ENCODE measurements at places on chromosomes 6 and 20. TPM values are rescaled to one million over a fixed set of nuclear protein-coding genes. Genes with fewer than 3 reads are reported as not detected.

- no peak for DNase-seq
Measured at GRCh38 chr6:159082039-159082815, 37.4 kb upstream of the TAGAP start.

DNA sequence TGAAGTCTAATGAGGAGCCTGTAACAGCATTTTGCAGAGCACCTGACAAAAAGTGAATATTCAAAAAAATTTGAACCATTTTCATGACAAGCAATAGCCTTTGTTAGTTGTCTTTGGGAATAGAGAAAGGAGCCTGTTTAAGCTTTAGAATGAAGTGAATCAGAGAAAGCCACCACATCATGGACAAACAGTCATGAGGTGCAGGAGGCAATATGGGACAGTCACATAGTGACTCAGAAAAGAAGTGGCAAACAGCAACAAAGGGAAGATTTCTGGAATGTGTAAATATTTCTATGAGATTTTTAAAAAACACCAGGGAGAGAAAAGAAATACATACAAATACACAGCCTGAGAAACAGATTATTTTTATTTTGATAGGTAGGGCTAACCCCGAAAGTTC is 6.6 kb downstream of the KLHL31 start:
- DNase-seq = no peak

DNA sequence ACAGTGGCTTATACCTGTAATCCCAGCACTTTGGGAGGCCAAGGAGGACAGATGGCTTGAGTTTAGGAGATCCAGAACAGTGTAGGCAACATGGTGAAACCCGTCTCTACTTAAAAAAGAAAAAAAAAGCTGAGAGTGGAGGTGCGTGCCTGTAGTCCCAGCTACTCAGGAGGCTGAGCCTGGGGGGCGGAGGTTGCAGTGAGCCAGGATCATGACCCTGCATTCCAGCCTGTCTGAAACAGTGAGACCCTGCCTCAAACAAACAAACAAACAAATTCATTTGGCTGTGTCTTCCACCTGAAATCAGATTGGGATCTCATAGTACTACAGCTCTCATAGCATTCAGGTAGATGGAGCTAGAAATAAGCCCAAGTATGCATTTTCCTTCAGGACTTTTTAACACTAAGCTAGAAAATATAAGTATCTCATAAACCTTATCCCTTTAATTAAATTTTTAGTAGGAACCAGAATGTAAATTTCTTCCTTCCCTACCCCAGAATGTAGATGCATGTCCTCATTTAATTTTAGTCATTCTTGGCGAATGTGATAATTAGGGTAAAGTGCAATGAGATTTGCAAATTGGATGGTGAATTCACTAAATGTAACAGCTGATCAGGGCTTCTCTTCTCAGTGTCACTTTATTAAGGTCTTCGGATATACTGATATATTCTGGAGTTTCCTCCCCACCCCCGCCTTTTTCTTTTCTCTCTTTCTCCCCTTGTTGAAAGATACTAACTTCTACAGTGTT is 190.4 kb downstream of the CDKAL1 start:
- no peak for DNase-seq

DNA sequence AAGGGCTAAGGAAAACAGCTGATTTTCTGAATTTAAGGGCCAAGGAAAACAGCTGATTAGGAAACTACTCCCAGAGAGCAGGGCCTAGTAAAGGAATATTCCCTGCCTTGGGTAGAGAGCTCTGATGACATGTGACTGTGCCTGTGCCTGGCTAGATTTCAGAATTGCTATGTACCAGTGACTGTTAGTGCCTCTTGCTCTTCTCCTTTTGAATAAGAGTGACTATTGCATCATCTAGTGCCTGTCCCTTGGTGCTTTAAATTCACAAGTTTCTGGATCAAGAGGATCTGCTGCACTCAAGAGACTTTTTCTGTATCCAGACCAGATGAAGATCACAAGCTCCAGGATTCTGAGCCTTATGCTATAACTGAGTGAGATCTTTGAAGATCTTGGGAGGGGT is 332.9 kb downstream of the KIF16B start:
- DNase-seq = no peak

DNA sequence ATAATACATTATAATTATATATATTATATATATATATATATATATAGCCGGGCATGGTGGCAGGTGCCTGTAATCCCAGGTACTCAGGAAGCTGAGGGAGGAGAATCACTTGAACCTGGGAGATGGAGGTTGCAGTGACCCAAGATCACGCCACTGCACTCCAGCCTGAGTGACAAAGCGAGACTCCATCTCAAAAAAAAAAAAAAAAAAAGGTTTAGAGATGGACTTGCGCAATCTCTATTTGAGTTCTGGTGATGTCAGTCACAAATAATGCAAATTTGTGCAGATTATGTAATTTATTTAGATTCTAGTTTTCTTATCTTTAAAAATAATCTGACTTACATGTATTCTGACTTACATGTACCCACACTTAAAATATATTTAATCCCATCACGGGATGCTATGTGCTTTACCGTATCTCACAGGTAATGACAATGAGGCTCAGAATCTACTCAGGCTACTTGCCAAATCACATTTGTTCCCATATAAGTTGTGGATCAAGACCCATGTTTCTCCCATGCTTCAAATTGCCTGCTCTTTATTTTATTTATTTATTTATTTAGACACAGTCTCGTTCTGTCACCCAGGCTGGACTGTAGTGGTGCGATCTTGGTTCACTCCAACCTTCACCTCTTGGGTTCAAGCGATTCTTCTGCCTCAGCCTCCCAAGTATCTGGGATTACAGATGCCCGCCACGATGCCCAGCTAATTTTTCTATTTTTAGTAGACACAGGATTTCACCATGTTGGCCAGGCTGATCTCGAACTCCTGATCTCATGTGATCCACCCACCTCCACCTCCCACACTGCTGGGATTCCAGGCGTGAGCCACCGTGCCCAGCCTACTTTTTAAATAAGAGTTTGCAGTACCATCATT is 7.6 kb upstream of the UST start:
- no peak for DNase-seq

DNA sequence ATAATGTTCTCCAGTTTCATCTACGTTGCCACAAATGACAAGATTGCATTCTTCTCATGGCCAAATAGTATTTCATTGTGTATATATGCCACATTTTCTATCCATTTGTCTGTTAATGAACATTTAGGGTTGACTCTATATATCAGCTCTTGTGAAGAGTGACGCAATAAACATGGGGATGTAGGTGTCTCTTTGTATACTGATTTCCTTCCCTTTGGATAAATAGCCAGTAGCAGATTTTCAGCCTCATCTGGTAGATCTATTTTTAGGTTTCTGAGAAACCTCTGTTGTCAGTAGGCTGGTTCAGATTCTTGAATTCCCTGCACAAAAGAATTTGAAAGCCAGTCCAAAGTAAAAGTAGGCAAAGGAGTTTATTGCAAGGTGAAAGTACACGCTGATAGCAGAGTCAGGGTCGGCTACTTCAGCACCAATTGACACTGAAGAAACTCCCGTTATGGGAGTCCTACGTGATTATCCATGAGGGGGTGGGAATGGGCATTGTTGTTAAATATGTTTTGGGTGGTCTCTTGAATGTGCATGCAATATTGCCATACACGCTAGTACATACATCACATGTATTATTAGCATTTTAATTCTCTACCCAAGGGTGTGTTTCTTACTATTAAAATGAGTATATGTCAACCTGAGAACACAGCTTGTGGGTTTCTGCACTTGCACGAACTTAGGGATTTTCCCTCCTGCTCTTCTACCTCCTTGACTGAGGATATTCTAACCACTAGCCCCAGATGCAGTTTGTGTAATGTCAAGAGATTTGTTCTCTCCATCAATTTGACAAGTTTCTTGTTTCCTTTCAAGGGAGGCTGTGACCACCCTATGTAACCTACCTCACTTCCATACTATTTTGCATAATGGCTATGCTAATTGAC is 14.4 kb upstream of the SLC17A2 start:
- no peak for DNase-seq

- no peak for DNase-seq
Measured at GRCh38 chr6:91744566-91744965, 1157.7 kb upstream of the MAP3K7 start.

DNA sequence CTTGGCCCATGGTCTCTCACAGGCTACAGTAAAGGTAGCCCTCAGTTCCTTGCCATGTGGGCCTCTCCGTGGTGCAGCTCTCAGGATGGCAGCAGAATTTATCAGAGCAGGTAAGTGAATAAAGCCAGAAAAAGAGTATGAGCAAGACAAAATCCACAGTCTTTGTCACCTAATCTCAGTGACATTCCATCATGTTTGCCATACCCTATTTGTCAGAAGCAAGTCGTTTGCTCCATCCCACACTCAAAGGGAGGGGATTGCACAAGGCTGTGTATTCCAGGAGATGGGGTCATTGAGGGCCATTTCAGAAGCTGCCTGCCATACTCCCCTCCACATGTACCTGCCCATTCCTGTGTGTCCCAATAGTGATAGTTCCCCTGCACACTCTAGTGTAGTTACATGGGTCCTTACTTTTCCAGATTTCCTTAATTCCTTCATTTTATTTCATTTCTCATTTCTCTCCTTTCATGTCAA is 24.2 kb downstream of the ISM1 start:
- no peak for DNase-seq

- no peak for DNase-seq
Measured at GRCh38 chr6:127868338-127868737, 32.5 kb downstream of the THEMIS start.

DNA sequence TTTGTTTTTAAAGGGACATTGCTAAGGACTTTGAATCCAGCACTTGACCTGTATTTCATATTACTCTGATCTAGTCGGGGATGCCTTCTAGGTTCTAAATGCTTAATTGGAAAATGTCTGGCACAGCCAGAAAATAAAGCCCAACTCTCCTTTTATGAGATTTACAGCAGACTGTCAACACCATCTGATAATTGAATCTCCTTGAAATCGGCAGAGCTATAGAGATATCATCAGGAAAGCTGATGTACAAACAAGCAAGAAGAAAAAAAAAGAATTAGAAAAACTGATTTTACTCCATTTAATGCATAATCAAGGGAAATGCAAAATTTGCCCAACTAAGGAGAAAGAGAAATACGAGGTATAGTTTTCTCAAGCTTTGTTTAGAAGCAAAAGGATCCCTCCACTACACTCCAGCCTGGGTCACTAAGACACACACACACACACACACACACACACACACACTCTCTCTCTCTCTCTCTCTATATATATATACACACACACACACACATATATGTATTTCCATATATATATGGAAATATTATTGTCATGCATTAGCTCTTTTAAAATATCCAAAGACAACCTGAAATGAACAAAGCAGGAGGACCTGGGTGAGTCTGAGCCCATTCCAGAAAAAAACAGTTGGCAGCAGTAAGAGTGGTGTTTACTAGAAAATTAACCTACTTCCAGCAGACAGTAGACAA is 9.5 kb upstream of the FOXC1 start:
- no peak for DNase-seq

DNA sequence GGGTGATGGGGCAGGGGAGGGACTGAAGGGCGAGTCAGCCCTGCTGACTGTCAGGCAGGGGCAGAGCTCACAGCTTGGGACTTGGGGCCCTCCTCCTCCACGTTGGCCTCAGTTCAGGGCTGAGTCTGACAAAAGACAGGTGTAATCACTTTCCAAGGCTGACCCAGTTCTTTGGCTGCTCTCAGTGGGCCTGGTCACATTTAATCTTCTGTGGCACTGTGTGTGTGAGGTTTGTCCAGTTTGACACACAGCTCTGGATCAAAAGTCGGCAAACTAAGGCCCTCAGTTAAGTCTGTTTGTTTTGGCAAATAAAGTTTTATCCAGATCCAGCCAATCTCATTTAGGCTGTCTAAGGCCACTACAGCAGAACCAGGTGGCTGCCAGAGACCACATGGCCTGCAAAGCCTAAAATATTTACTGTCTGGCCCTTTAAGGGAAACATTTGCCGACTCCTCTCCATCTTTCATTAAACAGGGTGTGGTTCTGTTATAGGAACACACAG is 5.1 kb upstream of the MAP1LC3A start:
- no peak for DNase-seq

GRCh38 chr20:47727170-47727880 is 58.0 kb downstream of the SULF2 start:
- peak; percentile 49 for DNase-seq

DNA sequence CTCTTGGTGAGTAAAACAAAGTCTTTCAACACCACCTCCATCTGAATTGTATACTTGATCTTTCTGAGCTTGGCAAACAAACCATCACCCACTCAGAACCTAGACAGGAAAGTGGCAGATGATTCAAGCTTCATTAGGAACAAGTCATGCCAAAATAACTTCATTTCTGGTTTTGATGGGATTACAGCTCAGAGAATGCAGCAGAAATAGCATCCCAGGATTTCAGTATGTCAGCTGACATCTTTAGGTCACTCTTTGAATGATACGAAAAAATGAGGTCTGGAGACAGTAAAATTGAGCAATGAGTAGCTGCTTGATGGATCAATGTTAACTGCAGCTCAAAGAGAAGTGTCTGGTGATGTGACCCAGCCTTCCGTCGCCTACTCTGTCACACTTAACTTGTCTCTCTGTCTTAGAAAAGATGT is 92.4 kb downstream of the GJA10 start:
- DNase-seq = no peak

GRCh38 chr6:166307082-166308032 is 835 bp downstream of the PRR18 start:
- no peak for DNase-seq

- DNase-seq = no peak
Measured at GRCh38 chr20:36959242-36959641, 7.7 kb upstream of the SAMHD1 start.

DNA sequence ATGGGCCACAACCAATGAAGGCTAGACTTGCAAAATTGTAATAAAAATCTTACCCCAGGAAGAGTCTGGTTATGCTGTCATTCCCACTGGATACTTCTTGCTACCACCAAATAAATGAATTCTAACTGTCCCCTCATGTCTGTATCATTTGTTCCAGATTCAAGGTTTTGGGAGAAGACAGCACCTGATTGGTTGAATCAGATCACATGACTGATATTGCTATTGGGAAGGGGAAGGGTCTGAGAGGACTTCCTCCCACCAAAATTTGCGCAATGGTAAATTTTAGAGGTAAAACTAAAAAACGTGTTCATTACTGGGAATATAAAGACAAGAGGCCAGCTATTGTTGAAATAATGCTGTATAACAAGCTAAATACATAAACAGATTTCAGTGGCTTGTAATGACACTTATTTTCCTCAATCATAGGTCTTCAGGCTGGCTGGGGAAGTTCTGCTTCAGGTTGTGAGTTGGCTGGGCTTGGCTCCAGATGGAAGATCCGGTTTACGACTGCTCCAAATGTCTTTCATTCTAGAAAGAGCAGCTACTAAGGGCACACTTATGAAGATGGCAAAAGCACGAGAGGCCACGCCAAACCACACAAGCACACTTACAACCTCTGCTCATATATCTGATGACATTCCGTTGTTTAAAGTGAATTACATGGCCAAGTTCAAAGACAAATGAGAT is 27.1 kb upstream of the TASP1 start:
- DNase-seq = no peak

- DNase-seq = peak; percentile 47
Measured at GRCh38 chr6:82364087-82365015, 734 bp downstream of the TPBG start.

The OR12D3 gene
- not detected for polyA plus RNA-seq

The MRAP2 gene
- polyA plus RNA-seq = 4.1 TPM

The KIAA0408 gene
- 11.2 TPM for polyA plus RNA-seq

The KIF6 gene
- 12.0 TPM for polyA plus RNA-seq

The ARMH2 gene
- 31.7 TPM for polyA plus RNA-seq

The CASS4 gene
- polyA plus RNA-seq = 0.92 TPM

The CENPW gene
- 58.2 TPM for polyA plus RNA-seq
